ENCODE measurements at places on chromosomes 4 and X. TPM values are rescaled to one million over a fixed set of nuclear protein-coding genes. Genes with fewer than 3 reads are reported as not detected.

GRCh38 chr4:171639540-171639939, 173.7 kb upstream of the GALNTL6 start:
- DNase-seq: no peak

GRCh38 chr4:73603271-73603710, 16.9 kb downstream of the RASSF6 start:
- DNase-seq: peak; percentile 82

The POU3F4 gene
- not detected for total RNA-seq

The BMPR1B gene
- 2.0 TPM for total RNA-seq

- DNase-seq: no peak
Observed at GRCh38 chr4:55568905-55569504, 22.3 kb upstream of the CLOCK start.

DNA sequence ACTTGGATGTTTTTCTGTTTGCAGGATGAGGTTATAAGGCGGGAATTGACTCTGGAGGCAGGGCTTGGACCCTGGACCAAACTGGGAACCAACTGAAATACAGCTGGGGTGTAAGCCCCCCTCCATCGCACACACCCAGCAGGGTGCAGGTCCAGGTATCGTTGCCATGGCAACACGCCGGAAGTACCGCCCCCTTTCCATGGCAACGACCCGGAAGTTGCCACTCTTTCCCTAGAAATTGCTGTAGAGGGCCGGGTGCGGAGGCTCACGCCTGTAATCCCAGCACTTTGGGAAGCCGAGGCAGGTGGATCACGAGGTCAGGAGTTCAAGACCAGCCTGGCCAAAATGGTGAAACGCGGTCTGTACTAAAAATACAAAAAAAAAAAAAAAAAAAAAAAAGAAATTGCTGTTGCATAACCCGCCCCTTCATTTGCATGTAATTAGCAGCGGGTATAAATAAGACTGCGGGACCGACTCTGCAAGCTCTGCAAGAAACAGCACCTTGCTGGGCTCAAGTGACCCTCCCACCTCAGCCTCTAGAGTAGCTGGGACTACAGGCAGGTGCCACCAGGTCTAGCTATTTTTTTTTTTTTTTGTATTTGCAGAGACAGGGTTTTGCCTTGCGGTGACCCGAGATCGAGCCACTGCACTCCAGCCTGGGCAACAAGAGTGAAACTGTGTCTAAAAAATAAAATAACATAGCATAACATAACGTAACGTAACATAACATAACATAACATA, 139.6 kb downstream of the CRLF2 start:
- DNase-seq: no peak

- DNase-seq: no peak
Observed at GRCh38 chr4:124918559-124919122, 206.1 kb upstream of the ANKRD50 start.

DNA sequence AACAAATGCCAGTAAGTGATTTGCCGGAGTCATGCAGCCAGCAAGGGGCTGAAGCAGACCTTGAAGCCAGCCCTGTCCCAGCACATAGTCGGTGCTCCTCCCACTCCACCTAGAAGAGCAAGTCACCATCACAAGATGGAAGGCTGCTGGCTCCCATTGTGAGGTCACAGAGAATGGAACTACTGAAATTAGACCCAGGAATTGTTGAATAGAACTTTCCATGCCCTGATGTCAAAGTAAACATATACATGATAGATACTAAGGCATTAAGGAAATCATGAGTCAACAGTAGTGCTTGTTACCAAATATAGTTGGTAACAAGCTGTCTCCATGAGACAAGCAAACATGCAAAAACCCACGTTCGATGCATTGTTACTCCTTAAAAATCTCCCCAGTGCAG, 177.1 kb upstream of the MID1 start:
- no peak for DNase-seq

The TLR8 gene
- total RNA-seq: not detected

GRCh38 chr4:177108708-177109107, 201.0 kb upstream of the NEIL3 start:
- peak; percentile 20 for DNase-seq

- no peak for DNase-seq
Observed at GRCh38 chr4:123229286-123229685, 167.3 kb upstream of the SPRY1 start.

The HEPH gene
- 0.65 TPM for total RNA-seq

- no peak for DNase-seq
Observed at GRCh38 chr4:37438564-37439279, 194.2 kb downstream of the NWD2 start.

The CD99L2 gene
- total RNA-seq: 32.5 TPM

DNA sequence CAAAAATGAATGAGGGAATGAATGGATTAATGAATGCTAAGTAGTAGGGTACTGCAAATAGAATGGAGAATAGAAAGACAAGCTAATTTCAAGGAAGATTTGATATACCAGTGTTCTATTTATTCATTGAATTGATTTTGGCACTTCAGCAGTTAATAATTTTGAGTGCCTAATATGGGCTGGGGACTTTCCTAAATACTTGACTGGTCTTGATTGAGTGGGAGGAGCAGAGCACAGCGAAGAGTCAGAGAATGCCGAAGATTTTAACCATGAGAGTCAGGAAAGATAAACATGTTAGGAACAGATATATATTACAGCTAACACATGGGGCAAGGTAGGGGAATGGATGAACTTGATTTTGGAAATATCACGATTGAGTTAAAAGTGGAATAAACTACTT, 10.6 kb downstream of the IL15 start:
- no peak for DNase-seq

GRCh38 chrX:13892856-13893255, 76.0 kb upstream of the GPM6B start:
- no peak for DNase-seq

The CXXC4 gene
- 0.29 TPM for total RNA-seq

DNA sequence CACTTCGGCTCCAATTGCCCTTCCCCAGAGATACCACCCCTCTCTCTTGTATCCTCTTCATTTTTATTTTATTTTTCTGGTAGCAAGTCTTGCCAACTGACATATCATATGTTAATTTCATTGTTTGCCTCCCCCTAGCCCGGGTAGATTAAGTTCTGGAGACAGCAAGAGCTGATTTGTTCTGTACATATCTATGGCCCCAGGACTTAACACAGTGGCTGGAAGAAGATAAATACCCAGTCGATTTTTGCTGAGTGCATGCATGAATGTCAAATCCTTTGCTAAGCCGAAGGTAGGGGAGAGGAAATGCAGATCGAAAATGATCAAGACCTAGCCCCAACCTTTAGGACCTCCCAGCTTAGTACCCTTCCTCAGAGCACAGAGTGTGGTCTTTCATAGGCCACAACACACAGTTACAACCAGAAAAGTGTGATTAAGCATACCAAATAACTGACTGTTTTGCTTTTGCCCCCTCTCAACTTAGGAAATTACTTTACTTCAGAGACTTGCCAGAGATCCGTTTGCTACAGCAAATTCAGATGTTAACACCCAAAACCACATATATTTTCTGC, 58.7 kb upstream of the KLF3 start:
- no peak for DNase-seq

DNA sequence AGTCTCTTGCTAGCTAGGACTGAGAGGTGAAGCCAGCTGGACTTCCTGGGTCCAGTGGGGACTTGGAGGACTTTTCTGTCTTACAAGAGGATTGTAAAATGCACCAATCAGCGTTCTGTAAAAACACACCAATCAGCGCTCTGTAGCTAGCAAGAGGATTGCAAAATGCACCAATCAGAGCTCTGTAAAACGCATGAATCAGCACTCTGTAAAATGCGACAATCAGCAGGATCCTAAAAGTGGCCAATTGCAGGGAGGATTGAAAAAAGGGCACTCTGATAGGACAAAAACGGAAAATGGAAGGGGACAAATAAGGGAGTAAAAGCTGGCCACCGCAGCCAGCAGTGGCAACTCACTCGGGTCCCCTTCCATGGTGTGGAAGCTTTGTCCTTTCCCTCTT, 65.6 kb upstream of the DUSP21 start:
- no peak for DNase-seq

DNA sequence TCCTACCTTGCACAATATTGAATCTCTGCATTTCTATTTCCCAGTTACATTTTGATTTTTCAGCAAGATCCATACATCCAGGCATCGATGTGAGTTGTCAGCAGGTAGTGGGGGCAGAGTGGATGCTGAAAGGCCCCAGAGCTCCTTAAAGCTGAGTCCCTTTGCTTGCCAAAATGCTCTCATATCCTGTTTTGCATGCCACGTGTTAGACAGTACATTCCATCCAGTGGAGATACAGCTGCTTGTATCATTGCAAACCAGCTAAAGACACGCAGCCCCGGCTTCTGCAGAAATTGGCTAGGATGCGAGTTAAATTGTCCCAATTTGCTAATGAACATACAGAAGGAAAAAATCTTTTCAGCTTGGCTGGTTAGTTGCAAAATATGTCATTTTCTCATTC, 179.6 kb upstream of the MXRA5 start:
- DNase-seq: no peak

GRCh38 chr4:90281541-90282355, 154.6 kb downstream of the CCSER1 start:
- no peak for DNase-seq

The FAM149A gene
- 25.1 TPM for total RNA-seq

DNA sequence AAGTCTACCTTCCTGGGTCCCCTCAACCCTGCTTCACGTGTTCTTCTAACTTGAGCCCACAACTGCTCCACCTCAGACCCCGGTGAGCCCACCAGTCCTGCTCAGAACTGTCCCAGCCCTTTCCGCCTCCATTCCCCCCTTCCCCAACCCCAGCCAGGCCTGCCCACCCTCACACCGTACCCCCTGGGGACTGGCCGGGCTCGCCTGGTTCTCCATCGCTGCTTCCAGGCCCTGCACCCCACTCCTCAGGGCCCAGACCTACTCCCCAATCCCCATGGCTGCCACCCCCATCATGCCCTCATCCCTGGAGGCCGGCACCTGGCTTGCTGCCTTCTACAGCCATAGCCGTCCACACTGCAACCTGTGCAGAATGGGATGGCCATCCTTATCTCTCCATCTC, 23.4 kb downstream of the ADRA2C start:
- no peak for DNase-seq

The SOD3 gene
- total RNA-seq: 0.43 TPM

DNA sequence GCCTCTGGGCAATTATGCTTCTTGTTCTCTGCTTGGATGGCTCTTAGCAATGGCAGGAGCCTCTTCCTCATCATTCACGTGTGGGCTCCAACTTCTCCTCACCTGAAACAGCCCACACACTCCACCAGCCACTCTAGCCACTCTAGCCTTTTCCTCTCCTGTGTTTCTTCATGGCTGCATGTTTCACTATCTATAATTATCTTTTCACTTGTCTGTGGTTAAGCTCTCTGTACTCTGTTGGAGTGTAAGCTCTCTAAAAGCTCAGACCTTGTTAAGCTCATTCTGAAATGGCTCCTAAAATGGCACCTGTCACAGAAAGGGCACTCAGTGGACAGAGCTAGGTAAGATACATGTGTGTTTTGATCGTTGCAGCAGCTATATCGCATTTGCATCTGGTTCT, 80.0 kb downstream of the SH3KBP1 start:
- DNase-seq: no peak

The MOSPD2 gene
- total RNA-seq: 9.9 TPM

The CT47B1 gene
- not detected for total RNA-seq

All from epithelial cell of proximal tubule (primary cell).